ENCODE measurements at places on chromosomes 16 and 17. TPM values are rescaled to one million over a fixed set of nuclear protein-coding genes. Genes with fewer than 3 reads are reported as not detected.

SEZ6 gene
- not detected for total RNA-seq

GPR179 gene
- not detected for total RNA-seq

NUPR1 gene
- 92.4 TPM for total RNA-seq

CCL7 gene
- not detected for total RNA-seq

DNA sequence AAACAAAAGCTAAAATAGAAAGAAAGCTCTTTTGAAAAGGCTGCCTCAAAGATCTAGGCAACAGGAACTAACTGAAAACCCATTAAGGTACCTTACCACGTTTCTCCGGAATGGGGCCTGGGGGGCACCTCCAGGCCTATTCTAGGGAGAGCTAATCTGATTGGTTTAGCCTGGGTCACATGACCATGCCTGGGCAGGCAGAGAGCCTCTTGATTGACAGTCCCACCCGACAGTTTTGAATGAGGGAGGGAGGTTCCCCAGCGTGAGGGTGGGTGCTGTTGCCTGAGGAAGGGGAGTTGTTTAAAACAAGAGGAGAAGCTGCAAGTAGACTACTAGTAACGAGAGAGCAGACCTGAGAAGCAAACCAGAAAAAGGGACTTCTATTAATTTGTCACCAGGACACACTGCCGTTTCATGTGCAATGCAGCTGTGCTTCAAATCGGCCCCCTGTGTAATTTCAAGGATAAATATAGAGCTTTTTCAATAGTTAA, 143.4 kb upstream of the HS3ST2 start:
- no peaks in the 10 kb centered on the region for H3K27me3 ChIP-seq
- H3K27ac ChIP-seq, result no peak overlapping the region
- no peak overlapping the region for H3K4me3 ChIP-seq
- no peaks in the 10 kb centered on the region for H3K36me3 ChIP-seq

- DNase-seq, result no peak
- no peaks in the 10 kb centered on the region for H3K27me3 ChIP-seq
- peaks cover under 1% of the 10 kb centered on the region for H3K4me1 ChIP-seq
Measured at GRCh38 chr17:27413792-27414191, 42.5 kb upstream of the KSR1 start.

DNA sequence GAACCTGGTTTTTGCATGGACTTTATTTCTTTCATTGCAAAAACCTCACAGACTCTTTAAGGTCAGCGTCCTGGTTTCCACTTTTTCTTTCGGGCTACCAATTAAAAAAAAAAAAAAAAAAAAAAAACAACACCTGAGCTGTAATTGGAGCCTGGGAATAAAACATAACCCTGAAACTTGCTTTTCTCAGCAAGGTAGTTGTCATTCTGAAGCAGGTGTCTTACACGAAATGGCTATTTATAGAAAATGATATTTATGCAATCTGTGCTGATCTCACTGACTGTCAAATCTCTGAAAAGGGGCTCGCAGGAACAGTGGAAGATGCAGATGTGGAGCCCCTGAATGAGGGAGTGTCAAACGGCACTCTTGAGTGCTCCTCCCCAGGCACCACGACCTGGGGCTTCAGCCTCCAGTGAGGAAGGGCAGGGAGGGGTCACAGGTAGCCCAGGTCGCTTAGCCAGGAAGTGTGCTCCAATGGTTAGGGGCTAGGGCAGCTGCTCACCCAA, 10.4 kb upstream of the COTL1 start:
- no peaks in the 10 kb centered on the region for H3K4me1 ChIP-seq
- no peak overlapping the region for H3K4me3 ChIP-seq
- no peak for DNase-seq
- no peaks in the 10 kb centered on the region for H3K27me3 ChIP-seq

All from body of pancreas (tissue), 4 donors.